ENCODE measurements at places on chromosomes 4 and X.

GRCh38 chr4:106444557-106444956, 76.0 kb upstream of the GIMD1 start:
- DNase-seq: no peak

GRCh38 chr4:70783096-70783495, 56.6 kb downstream of the GRSF1 start:
- no peak for DNase-seq

GRCh38 chrX:11954176-11954575, 184.1 kb upstream of the FRMPD4 start:
- no peak for DNase-seq

DNA sequence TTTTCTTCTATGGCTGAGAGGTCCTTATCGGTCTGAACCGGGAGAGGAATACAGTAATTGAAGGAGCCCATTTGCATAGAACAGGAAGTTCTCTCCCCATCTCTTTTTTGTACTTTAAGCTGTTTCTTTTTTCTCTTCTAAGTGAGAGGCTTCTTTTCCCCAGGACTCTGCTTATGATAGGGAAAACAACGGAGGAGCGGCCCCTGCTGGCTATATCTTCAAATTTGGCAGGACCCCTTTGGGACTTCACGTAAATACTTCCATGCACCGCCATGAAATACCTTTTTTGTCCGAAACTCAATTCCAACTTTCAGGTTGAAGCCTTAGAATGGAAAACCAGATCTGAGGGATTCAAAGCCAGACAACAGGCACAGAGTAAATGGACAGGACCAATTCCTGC, 1153.0 kb upstream of the INTU start:
- DNase-seq: no peak
